ENCODE measurements at places on chromosomes 16 and 17.

- DNase-seq, result peak; percentile 57
Measured at GRCh38 chr17:29240968-29241963, 5.4 kb upstream of the CRYBA1 start.

DNA sequence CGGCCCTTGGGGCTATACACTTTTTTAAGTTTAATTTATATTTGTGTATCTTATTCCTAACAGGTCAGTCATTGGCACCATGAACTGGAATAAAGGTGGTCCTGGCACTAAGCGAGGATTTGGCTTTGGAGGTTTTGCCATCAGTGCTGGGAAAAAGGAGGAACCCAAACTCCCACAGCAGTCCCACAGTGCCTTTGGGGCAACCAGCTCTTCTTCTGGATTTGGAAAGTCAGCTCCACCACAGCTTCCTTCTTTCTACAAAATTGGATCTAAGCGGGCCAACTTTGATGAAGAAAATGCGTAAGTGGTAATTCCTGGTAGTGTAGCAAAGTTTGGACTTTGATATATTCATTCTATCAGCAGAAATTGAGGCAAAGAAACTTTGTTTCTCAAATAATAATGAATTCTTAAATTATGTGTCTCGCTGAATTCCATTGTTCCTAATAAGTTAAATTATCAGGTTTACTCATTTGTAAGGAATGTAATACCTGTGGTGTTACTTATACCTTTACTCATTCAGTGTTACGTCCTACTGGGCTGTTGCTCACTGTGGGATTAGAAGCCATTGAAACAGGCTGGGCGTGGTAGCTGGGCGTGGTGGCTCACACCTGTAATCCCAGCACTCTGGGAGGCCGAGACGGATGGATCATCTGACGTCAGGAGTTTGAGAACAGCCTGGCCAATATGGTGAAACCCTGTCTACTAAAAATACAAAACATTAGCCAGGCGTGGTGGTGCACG, 13.2 kb downstream of the DDX42 start:
- no peak for DNase-seq

DNA sequence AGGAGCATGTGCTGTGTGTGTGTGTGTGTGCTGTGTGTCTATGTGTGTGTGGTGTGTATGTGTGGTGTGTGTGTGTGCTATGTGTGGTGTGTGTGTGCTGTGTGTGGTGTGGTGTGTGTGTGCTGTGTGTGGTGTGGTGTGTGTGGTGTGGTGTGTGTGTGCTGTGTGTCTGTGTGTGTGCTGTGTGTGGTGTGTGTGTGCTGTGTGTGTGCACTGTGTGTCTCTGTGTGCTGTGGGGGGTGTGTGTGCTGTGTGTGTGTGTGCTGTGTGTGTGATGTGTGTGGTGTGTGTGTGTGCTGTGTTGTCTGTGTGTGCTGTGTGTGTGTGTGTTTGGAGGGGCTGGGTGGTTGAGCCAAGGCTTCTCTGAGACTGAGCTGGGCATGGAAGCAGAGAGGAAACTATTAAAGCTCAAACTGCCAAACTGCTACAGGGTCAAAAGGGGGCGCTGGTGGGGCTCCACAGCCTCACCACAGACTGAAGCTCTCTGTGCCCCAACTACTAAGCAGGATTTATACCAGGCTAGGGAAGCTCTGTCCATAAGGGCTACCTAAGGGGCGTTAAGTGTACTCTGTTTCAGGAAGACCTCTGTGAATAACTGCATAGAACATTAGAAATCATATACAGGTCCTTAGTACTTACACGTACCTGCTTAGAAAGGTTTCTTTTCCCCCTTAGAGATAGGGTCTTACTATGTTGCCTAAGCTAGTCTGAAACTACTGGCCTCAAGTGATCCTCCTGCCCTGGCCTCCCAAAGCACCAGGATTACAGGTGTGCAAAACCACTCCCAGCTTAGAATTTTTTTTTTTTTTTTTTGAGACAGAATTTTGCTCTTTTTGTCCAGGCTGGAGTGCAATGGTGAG, 27.8 kb upstream of the GHDC start:
- DNase-seq, result peak; percentile 91

DNA sequence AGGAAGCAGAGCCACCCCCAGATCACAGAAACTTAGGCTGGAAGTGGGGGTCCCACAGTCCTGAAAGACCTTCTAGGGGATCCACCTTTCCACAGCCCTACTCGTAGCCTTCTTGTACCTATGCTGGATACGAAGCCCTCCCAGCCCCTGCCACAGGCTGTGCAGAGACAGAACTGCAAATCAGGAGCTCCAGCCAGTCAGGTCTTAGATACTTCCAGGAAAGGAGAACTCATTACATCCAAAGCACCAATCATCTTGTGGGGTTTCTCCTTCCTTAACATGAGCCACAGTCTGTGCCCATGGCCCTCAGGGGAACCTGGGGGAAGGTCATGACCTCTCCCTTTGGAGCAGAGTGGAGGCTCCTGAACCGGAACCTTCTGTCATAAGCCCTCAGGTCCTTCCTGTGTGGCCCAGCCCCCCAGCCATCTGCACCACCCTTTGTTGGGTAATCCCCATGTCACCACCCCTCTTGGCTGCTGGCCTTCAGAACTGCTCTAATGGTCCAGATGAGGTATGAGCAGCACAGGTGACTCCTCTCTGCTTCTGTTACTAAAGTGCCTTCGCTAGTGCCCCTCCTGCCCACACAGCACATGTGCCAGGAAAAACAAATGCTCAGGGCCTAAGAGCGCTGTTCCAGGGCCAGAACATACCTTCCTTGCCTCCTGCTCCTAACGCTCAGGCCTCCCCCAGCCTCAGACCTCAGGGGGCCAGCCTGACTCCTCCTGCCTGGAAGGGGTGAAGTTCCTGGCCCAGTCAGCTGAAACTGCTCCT, 14.6 kb downstream of the SRCIN1 start:
- peak; percentile 51 for DNase-seq

DNA sequence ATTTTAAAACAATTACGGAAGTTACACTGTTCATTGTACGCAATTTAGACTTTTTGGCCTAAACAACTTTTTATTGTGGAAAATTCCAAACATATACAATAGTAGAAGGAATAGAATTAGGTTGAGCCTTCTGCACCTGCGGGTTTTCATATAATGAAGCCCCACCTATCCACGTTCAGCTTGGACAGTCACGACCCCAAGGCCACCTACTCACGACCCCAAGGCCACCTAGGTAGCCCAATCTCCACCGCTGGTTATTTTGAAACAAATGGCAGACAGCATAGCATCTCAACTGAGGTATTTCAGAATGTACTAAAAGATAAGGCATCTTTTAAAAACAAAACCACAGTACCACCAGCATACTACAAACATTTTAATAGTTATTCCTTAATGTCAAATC, 631 bp downstream of the NLRC5 start:
- DNase-seq, result no peak

DNA sequence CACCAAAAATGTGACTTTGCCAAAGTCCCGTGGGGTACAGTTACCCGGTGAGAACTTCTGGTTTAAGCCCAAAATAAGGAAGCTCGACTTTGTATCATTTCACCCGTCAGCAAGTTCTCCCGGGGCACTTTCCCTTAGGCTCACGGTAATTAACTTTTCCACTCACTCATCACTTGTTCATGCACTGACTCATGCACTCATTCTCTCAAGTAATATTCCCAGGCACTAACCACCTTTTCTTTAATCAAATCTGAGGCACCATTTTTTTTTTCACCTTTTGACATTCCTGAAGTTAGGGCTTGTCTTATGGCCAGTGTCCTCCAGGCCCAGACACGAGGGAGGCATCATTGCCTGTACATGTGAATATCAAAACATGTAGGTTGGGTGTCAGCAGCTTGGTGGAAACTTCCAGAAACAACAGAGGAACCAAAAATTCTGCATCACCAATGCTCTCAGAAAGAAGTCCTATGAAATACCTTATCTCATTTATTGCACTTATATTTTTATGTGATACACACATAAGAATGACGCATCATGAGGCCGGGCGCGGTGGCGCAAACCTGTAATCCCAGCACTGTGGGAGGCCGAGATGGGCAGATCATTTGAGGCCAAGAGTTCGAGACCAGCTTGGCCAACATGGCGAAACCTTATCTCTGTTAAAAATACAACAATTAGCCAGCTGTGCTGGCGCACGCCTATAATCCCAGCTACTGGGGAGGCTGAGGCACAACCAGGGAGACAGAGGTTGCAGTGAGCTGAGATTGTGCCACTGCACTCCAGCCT, 36.1 kb upstream of the ATP2C2 start:
- DNase-seq, result no peak

GRCh38 chr17:37605813-37606505, 3.3 kb downstream of the SYNRG start:
- DNase-seq, result peak; percentile 24

DNA sequence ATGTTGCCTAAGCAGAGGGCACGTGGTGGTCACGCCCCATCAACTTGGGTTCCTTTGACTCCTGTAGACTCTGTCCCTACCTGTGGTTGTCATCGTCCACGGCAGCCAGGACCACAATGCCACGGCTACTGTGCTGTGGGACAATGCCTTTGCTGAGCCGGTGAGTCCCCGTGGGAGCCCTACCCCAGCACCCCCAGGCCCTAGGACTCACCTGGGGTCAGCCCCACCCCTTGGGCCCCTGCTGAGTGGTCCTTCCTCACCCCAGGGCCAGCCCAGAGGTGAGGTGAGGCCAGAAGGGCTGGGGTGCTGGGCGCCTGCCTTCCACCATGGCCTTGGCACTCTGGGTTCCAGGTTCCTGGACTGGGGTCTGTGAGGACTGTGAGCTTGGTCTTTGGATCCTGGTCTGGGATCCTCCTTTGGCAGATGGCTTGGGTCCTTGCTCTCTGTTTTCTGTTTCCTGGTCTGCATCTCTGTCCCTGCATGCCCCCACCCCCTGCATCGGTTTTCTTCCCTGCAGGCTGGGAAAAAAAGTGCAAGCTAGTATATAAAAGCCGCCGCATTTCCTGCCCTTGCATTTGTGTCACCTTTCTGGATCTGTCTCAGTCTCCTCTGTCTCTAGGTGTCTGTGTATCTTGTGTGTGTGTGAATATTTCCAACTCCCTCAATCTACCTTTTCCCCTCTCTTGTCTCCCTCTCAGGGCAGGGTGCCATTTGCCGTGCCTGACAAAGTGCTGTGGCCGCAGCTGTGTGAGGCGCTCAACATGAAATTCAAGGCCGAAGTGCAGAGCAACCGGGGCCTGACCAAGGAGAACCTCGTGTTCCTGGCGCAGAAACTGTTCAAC, 17.5 kb downstream of the STAT5A start:
- no peak for DNase-seq

DNA sequence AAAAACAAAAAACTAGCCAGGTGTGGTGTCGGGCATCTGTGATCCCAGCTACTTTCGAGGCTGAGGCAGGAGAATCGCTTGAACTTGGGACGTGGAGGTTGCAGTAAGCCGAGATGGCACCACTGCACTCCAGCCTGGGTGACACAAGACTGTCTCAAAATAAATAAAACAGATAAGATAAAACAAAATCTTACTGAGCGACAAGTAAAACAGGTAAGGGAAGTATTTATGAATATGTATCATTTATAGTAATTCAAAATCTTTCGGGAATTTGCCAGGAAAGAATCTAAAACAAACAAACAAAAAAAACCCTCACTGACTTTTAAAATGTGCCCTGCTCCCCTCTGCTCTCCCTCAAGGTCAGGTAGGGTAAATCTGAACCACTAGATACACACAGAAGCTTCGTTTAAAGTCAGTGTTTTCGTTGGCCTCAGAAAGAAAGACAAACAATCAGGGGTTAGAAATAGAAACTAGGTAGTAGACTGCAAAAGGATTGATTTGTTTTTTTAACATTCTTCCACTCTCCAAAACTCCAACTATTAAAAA, 2.1 kb downstream of the PRPSAP1 start:
- no peak for DNase-seq

- no peak for DNase-seq
Measured at GRCh38 chr17:57261084-57261461, 4.8 kb downstream of the MSI2 start.

- DNase-seq, result no peak
Measured at GRCh38 chr17:13140750-13141149, 122.9 kb upstream of the ELAC2 start.

DNA sequence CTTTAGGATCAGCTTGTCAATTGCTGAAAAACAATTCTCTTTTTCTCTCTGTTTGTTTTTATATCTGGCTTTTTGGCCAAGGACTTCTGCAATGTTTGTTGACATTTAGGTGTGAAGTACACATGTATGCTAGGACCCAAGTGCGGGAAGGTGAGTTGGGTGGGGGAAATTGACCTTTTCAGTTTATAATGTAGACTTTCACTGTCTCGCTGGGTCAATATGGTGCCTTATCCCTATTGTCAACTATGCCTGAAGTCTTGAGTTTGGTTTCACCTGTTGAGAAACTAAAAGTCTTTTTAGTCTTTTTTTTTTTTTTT, 9.5 kb downstream of the WWP2 start:
- no peak for DNase-seq
